CD4-positive, alpha-beta T cell treated with Interleukin-6 at 100 ng/mL for 8 hours (primary cell): ENCODE measurements at places on chromosomes 6 and 20.
A peak's percentile ranks its signal among the peaks of the same experiment; 100 is the strongest.

- peak; percentile 68 for DNase-seq
Observed at GRCh38 chr6:32415521-32416019, 8.6 kb upstream of the BTNL2 start.

- no peak for DNase-seq
Observed at GRCh38 chr20:54772893-54773642, 297.7 kb downstream of the DOK5 start.

DNA sequence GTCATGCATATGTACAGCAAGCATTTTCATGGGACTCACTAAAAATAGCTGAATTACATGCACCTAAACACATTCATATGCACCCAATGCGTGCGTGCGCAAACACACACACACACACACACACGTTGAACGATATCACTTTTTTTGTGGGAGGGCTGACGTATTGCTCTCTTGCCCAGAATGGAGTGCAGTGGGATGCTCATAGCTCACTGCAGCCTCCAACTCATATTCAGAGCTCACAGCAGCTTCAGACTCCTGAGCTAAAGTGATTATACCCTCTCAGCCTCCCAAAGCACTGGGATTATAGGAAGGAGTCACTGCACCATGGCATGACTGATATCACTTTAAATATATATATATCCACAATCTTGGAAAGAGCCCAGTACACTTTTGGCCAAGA is 620.4 kb upstream of the MANEA start:
- no peak for DNase-seq

GRCh38 chr6:160134779-160135547 is 13.3 kb downstream of the SLC22A1 start:
- DNase-seq = no peak

DNA sequence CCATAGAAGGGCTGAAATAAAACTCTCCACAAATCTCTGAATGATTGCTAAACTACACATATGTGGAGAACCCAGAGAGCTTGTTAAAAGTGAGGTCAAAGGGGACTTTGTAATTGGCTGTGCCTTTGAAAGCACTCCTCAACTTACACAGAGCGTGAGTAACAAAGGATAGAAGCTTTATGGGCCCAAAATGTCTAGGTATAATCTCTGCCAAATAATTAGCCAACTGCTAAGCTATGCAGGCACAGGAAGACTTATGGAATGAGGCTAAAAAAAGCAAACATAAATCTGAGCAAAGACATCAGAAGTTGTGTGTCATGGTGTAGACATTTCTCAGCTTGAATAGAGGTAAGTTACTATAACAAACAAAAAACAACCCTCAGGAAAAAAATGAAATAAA is 23.3 kb upstream of the UST start:
- no peak for DNase-seq

GRCh38 chr6:112021691-112022310 is 32.1 kb upstream of the CCN6 start:
- DNase-seq = no peak

DNA sequence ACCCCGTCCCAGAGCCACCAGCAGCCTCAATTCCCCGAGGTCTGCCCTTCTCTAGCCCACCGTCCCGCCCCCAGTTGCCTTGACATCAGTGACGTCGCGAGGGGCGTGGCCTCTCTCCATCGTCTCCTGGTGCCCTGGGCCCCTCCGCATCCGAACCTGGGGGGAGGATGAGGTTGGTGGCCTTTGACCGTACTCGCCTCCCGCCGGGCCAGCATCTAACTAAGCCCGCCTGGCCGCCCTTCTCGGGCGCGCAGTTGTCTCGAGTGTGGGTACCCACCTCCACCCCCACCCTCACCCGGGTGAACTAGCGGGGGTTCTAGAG is 5.5 kb upstream of the ARMC12 start:
- peak; percentile 90 for DNase-seq

DNA sequence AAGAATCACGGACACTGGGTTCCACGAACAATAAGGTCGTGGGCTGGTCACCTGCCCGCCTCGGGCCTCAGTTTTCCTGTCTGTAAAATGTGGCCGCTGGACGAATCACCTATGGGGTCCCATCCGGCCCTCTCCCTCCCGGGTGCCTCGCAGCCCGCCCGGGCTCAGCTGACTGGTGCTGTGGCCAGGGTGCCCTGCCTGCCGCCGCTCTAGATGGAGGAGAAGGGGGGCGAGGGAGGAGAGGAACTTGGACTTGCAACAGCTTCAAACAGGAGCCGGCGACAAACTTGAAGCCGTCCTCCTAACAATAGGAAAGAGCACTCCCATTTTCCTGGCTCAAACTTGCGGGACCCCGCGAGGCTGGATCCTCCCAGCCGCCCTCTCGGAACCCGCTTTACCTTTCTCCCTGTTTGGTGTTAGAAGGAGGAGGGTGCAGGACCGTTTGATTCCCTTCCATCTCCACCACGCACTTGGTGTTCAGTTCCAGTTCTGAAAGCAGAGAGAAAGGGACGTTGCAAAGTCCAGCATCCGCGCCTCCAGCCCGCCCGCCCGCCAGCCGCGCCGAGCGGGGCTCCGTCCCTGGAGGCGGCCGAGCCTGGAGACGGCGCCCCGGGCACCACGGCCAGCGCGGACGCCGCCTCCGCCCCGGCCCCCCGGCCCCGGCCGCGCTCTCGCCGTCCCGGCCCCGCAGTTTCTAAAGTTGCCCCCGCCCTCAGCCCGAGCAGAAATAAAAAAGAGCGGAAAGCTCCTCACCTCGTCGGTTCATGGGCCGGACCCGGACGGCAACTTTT is 584 bp downstream of the KIF13A start:
- DNase-seq = no peak

DNA sequence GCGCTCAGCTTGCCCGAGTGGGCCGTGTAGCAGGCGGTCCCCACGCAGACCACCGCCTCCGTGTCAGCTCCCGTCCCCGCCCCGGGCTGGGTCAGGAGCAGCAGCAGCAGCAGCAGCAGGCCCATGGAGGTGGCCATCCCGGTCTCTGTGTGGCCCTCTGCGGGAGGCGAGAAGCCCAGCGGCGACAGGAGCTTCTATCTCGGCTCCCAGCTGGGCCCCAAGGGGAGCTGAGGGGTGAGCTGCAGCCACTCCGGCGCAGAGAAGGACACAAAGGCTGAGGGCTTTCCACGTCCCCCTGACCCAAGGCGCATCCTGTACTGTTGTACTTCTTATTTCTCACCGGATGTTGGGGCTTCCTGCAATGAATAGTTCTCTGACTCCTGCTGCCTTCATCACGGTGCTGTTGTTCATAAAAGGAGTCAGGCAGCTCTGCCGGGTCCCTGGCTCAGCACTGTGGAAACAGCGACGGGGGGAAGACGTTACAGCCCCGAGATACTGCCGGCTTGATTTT is at the start of gene CD93:
Gene CD93, minus strand, starts transcription at position 269 of the 511 bp plus-strand sequence. Its CDS starts 132 bp downstream, at position 137.
- DNase-seq = peak; percentile 14

GRCh38 chr20:11852811-11853210 is 64.9 kb upstream of the BTBD3 start:
- no peak for DNase-seq

GRCh38 chr20:15061061-15061430 is 723.6 kb upstream of the FLRT3 start:
- DNase-seq = no peak

DNA sequence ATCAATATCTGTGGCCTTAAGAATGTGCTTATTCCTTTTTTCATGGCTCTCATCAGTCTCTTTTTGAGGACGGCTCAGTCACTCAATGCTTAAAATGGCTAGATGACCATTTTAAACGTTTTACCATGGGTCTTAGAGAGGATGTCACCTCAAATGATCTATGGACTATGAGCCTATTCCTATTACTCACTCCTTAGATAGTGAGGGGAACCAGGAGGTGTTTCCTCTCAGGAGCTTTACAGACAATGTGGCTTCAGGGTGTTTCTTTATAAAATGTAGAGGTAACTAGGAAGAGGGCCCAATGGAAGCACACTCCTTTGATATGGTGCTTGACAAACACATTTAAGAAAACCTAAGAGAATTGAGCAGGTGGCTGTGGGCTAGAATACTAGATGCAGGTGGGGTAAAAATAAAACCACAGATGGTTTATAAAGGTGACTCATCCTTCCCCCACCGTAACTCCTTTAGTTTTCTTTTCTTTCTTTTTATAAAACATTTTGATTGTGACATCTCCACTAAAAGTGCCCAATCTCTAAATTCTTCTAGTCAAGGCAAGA is 1.5 kb upstream of the TMEM200A start:
- no peak for DNase-seq

DNA sequence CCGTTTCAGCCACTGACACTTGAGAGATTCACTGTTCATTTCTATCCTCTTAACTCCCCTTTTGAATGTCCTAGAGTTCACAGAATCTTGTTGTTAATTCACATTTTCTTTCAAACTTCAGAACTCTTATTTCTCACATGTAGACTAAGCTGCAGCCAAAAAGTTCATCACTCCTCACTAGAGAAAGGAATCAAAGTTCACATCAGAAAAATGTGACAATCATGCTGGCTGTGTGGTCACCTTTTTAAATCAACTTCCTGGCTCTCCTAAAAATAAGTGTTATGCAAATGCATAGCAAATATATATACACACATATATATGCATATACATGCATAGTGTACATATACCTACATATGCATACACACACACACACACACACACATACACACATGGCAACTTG is 123.0 kb downstream of the CBLN4 start:
- no peak for DNase-seq

DNA sequence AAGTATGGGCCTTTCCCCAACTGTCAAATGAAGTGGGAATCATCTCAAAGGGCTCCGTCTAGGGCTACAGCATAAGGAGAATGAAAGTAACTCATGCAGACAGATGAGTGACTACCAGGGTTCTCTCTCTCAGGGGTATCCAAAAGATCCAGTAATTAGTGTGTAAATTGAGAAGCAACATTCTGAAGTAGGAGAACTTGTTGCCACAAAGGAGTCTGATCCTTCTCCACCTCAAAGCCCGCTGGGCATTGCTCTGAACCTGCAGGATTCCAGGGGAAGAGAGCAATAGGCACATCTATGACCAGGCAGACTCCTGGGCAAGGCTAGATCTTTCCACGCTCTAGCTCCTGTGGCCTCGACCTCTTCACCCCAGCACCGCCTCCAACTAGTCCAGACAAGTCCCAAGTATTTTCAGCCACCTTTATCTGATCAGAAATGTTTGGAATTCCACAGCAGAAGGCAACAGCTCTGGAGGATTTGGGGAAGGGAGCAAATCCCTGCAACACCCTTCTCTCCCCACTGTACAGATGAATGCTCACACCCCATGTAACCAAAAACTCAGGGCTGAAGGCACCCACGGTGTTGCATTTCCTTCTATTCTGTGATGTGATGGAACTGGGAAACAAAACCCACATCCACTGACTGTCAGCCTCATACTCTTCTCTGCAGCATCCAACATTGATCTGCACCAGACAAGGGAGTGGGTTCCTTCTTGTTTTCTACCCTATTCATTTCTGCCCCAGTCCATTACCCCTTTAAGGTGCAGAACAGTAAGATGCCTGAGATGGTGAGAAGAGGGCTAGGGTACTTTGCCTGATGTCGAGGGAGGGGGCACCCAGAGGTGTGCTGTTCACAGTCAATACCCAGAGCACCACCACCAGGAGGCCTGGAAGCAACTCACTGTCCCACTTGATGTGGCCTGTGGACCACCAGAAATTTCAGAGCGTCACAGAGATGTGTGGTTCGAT is 41.0 kb downstream of the COX4I2 start:
- DNase-seq = no peak

DNA sequence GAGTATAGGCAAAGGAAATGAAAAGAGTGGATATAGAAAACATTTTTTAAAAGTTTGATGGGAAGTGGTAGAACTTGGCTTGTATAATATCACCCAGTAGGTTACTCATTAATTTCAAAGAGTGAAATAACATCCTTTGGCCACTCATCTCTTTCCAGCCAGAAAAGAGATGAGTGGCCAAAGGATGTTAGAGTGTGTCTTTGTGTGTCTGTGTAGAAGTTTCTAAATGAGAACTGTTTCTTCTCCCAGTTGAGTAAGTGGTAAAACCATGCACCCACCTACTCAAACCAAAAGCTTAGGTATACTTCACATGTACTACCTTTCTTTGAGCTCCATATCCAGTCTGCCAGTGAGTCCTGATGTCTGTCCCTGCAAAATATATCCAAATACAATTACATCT is 47.7 kb upstream of the TMEM244 start:
- DNase-seq = no peak

- peak; percentile 17 for DNase-seq
Observed at GRCh38 chr6:106084106-106084988, 1.8 kb upstream of the PRDM1 start.

- no peak for DNase-seq
Observed at GRCh38 chr6:142883011-142883410, 62.0 kb downstream of the HIVEP2 start.

- DNase-seq = no peak
Observed at GRCh38 chr6:13848522-13849150, 34.3 kb upstream of the MCUR1 start.

GRCh38 chr20:45823949-45824835 is 2.9 kb downstream of the TNNC2 start:
- peak; percentile 44 for DNase-seq

DNA sequence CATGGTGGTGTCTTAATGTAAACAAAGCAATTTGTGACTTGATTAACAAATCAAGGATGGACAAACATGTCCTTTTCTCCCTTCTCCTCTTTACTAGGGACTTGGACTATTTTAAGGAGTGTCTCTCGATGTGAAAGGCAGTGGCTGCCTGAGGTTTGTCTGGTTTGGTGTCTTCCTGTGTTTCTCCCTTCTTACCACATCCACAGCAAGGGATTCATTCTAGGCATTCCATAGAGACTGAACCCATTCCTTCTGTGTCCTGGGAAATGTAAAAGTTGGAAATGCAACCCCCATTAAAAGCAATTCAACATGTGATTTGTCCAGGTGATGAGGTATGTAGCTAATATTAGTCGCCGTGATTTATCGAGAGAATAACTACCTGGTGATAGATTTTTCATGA is 15.9 kb downstream of the NRN1 start:
- no peak for DNase-seq

DNA sequence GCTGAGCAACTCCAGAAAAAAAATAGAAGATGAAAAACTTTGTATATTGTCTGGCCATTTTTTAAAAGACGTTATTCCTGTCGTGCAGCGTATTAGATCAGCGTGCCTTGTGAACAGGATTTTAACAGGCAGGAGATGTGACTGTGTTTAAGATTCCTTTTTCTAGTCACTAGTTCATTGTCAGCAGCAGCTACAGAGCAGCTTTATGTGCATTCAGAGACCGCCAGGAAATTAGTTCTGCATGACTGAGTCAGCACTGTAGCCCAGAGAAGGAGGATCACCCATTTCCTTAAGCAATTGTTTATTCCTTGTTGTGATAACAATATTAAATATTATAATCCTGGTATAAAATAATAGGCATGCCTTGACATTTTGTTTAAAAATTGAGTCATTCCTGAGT is 75.4 kb upstream of the ADGRB3 start:
- no peak for DNase-seq

- no peak for DNase-seq
Observed at GRCh38 chr6:112044856-112045255, 9.0 kb upstream of the CCN6 start.

- peak; percentile 80 for DNase-seq
Observed at GRCh38 chr6:27145731-27146455, 101.6 kb upstream of the PRSS16 start.
